ENCODE measurements at places on chromosomes 16 and 17.
A peak's percentile ranks its signal among the peaks of the same experiment; 100 is the strongest.

GRCh38 chr17:71107136-71107535 lies 937.8 kb downstream of the KCNJ2 start:
- DNase-seq: no peak

DNA sequence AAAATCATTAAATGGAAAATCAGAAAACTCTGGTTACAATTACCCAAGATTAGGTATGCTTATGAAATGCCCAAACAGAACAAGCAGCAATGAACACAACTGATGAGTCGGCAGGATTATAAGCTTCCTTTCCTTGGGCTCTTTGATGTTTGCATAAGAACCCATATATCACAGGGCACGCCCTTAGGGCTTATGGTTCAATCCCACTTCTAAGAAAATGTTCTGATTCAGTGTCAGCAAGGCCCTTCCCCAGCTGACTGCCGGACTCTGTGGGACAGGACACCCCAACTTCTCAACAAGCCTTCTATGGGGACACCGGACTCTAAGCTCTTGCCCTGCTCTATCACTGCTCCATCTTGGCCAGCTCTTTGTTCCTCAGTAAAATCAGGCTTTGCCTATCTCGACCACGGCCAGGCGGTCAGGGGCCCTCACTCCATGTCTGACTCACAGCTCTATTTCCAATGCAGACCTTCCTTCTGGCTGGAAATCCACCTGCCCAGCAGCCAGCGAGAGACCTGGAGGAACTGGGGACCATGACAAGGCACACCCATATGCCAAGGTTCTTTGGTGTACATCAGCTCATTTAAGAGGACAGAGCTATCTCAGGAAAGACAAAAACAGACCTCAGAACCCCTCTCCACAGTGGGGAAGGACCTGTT lies 26.8 kb downstream of the LITAFD start:
- DNase-seq: no peak

- DNase-seq: no peak
These were observed 484.1 kb downstream of the SLC39A11 start for GRCh38 chr17:72608436-72608835.

DNA sequence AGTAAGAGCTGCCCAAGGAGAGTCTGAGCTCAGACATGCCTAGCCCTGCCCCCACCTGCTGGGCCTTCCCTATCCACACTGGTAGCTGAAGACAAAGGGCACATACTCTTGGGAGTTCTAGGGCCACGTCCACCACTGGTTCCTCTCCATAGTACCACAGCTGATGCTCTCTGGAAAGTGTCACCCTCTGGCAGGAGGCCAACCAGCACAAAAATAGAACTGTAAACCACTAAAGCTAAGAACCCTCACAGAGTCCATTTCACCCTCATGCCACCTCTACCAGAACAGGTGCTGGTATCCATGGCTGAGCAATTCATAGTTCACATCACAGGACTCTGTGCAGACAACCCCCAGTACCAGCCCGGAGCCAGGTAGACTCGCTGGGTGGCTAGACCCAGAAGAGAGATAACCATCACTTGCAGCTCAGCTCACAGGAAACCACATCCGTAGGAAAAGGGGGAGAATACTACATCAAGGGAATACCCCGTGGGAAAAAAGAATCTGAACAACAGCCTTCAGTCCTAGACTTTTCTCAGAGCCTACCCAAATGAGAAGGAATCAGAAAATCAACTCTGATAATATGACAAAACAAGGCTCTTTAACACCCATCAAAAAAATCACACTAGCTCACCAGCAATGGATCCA lies 115.3 kb downstream of the CEP112 start:
- no peak for DNase-seq

DNA sequence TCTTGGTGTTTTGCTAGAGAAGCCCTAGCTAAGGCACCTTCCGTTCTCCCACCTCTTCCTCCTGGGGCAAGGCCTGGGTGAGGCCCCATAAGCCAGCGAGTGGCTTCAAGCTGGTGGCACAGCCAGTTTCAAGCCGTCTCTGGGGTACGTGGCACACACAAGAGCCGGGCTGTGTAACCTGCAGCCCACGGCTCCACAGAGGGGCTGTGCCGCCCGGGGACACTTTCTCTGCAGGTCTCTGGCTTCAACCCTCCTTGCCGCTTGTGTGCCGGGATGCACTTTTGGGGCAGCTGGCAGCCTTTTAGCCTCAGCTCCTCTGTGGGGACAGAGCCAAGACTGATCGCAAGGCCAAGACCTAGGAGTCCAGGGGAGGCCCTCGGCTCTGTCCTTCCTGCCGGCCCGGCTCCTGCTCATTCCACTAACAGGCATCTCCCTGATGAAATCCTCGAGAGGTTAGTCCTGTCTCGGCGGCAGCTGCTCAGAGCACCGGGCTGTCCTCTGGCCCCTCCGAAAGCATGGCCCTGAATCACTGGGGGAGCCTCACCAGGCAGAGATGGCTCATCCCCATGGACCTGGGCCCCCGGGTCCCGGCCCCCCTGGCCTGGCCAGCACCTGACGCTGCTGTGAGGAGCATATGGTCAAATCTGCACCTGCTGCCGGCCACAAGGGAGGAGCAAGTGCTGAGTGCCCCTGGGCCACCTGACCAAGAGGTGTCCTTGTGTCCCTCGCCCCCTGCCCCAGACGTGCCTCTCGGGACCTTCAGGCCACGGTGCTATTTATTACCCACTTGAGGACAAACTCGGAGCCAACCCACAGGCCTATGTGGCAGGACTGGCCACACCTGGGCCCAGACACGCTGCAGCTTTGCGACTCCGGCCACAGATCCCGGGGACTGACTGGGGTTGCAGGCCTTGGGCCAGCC lies 98.5 kb downstream of the METRNL start:
- no peak for DNase-seq

GRCh38 chr17:47739150-47739549 lies 6.1 kb downstream of the TBX21 start:
- no peak for DNase-seq

DNA sequence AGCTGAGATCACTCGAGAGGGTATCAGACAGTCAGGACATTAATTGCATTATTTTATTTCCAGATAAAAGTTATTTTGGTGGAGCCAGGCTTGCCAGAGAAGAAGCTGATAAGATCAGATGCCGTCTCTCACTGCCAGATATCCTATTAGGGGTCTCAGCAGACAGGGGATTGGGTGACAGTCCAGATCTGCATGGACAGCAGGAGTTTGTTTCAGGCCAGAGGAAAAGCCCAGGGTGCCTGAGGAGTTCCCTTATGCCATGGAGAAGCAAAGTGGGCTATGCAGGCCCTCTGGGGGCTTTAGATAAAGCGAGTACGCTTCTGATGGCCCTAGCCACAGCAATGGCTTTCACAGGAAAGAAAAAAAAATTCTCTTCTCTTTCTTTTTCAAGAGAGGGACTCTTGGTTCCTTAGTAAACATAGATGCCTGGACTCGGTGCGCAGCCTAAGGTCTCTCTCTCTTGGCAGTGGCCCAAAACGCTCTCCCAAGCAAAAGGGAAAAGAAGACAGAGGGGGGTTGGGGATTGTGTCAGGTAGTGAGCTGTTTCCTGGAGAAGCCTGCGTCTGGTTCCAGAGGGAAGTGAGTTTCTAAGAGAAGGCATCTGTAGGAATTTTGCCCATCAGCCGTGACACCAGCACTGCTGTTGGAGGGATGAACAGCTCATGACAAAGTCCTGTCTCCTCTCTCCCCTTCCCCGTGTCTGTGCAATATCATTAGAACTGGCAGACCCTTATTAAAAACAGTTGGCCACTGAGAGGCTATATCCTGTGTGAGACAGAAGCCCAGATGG lies 166.3 kb upstream of the FOXF1 start:
- DNase-seq: peak; percentile 74

DNA sequence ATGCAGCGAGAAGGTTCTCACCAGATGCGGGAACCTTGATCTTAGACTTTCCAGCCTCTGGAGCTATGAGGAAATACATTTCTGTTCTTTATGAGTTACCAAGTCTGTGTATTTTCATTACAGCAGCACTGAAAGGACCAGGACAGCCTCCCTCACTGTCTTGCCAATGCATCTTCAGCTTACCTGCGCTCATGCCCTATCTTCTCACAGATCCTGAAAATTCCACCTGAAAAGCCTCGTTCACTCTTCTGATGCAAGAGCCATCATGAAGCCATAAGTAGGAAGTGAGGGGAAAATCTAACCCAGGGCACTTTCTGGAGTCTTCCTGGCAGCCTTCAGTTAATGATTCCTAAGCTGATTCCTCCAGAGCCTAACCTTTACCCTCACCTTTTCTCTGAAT lies 194.0 kb downstream of the SALL1 start:
- DNase-seq: no peak

DNA sequence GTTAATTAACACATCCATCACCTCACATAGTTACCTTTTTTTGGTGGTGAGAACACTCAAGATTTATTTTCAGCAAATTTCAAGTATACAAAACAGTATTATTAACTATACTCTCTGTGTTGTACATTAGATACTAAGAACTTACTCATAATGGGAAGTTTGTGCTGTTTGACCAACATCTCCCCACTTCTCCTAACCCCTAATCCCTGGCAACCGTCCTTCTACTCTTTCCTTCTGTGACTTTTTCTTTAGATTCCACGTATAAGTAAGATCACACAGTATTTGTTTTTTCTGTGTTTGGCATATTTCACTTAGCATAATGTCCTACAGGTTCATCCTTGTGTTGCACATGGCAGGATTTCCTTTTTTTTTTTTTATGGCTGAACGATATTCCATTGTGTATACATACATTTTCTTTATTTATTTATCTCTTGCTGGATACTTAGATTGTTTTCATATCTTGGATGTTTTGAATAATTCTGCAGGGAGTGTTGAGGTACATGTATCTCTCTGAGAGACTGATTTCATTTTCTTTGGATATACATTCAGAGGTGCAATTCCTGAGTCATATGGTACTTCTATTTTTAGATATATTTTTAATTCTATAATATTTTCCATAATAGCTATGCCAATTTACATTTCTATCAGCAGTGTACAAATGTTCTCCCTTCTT lies 19.0 kb downstream of the PPM1D start:
- DNase-seq: no peak

- DNase-seq: no peak
These were observed 93.1 kb downstream of the CCDC182 start for GRCh38 chr17:57651996-57652395.

GRCh38 chr17:35051183-35051578 lies 12.3 kb downstream of the RFFL start:
- DNase-seq: no peak

- peak; percentile 66 for DNase-seq
These were observed 685 bp upstream of the PSMD3 start for GRCh38 chr17:39979893-39980350.

- no peak for DNase-seq
These were observed 525.8 kb upstream of the GOT2 start for GRCh38 chr16:59259950-59260319.

- DNase-seq: no peak
These were observed 8.3 kb upstream of the SPNS3 start for GRCh38 chr17:4425398-4425797.

- no peak for DNase-seq
These were observed 2.5 kb downstream of the TRIM47 start for GRCh38 chr17:75875940-75876189.

DNA sequence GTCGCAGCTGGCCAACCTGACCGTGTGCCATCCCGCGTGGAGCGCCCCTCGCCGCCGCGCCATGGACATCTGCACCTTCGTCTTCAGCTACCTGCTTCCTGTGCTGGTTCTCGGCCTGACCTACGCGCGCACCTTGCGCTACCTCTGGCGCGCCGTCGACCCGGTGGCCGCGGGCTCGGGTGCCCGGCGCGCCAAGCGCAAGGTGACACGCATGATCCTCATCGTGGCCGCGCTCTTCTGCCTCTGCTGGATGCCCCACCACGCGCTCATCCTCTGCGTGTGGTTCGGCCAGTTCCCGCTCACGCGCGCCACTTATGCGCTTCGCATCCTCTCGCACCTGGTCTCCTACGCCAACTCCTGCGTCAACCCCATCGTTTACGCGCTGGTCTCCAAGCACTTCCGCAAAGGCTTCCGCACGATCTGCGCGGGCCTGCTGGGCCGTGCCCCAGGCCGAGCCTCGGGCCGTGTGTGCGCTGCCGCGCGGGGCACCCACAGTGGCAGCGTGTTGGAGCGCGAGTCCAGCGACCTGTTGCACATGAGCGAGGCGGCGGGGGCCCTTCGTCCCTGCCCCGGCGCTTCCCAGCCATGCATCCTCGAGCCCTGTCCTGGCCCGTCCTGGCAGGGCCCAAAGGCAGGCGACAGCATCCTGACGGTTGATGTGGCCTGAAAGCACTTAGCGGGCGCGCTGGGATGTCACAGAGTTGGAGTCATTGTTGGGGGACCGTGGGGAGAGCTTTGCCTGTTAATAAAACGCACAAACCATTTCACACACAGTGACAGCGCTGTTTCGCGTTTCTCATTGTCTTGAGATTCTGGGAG lies 2.0 kb upstream of the ZACN start:
- no peak for DNase-seq

DNA sequence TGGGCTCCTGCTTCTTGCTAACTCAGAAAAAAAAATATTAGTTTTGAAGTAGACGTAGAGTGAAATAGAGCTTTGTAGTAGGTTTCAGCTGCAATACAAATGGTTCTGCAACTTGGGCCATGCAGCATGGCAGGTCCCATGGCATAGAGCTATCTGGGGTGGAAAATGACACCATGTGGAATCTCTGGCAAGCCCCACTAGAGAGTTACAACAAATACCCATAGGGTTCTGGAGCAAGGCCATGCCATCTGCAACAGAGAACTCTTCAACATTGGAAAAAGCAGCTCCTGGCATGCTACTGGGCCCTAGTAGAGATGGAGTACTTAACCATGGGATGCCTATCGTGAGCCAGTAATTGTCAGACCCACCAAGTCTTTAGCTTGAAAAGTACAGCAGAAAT lies 25.3 kb upstream of the RBBP6 start:
- DNase-seq: no peak

DNA sequence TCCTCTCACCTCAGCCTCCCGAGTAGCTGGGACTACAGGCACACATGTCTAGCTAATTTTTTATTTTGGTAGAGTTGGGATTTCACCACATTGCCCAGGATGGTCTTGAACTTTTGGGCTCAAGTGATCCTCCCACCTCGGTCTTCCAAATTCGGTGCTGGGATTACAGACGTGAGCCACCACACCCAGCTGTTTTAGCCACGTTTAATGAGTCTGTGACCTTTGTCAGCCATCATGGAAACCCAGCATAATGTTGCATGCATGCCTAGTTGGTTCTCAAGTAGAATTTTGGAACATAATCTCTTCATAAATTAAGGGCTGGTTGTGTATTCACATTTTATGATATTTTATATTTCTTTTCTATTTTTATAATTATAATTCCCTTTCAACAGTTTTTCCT lies 42.0 kb downstream of the GOSR1 start:
- no peak for DNase-seq

DNA sequence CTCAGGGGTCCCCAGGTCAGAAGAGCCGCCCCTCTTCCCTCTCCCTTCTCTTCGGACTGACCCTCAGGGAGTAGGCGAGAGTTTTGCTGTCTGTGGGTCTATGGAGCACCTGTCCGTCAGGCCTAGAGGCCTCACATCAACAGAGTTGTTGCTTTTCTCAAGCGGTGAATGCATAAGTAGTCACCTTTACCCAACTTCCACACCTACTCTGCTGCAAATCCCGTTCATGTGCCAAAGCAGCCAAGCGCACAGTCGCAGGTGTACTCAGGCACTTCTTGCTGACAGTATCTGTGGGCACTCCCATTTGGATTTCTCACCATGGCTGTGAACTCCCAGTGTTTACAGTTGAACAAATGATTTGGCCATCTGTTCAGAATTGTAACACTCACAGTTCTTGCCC lies 4.0 kb upstream of the FA2H start:
- no peak for DNase-seq

- peak; percentile 89 for DNase-seq
These were observed 8.6 kb upstream of the ABCC3 start for GRCh38 chr17:50626037-50626574.
